ENCODE measurements at places on chromosomes 2 and 18. TPM values are rescaled to one million over a fixed set of nuclear protein-coding genes. Genes with fewer than 3 reads are reported as not detected.

DNA sequence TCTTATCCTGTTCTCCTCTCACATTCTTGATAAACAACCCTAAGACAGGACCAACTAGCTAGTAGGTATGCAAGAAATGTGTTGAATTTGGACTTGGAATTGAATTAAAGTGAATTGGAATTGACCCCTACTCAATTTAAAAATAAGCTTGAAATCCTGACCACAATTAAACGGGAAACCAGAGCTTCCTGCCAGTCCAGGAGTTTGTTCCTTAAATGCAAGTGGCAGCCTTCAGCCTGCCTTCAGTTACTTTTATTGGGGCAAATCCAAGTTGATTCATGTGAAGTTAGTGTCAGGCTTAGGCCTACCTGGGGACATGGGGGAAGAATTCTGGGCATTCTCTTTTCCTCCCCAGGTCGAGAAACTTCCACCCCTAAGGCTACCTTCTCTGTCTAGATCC lies 457.6 kb downstream of the BCL11A start:
- DNase-seq = no peak
- H3K4me1 ChIP-seq = no peaks in the 10 kb centered on the region
- no peaks in the 10 kb centered on the region for H3K27me3 ChIP-seq
- no peaks in the 10 kb centered on the region for H3K36me3 ChIP-seq

- no peak for DNase-seq
- H3K27ac ChIP-seq = no peak overlapping the region
- peaks cover 1% of the 10 kb centered on the region for H3K4me1 ChIP-seq
- no peak overlapping the region for H3K4me3 ChIP-seq
- no peaks in the 10 kb centered on the region for H3K27me3 ChIP-seq
Measured at GRCh38 chr2:12120281-12121150, 374.1 kb downstream of the LPIN1 start.

- no peaks in the 10 kb centered on the region for H3K4me1 ChIP-seq
- no peak overlapping the region for H3K27ac ChIP-seq
Measured at GRCh38 chr2:126879348-126880298, 19.1 kb upstream of the TEX51 start.

DNA sequence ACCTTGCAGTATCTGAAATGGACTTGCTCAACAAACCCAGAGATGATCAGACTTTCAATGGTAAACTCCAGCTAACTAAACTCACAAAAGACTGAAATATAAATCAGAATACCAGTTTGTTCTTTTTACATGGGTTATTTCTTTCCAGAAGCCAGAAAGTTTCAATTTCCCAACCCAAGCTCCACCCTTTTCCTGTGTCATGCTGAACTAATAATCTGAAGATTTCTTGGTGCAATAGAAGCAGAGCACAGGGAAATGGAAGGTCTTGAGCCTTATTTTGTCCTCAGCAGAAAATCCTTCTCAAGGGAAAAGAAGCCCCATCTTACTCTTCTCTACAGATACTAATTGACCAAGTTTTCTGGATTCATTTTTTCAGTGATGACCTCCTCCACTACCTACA lies 93.3 kb upstream of the PAPOLG start:
- H3K4me3 ChIP-seq = no peak overlapping the region
- H3K4me1 ChIP-seq = no peaks in the 10 kb centered on the region
- H3K36me3 ChIP-seq = no peaks in the 10 kb centered on the region
- no peaks in the 10 kb centered on the region for H3K27me3 ChIP-seq
- no peak for DNase-seq
- no peak overlapping the region for H3K27ac ChIP-seq

DNA sequence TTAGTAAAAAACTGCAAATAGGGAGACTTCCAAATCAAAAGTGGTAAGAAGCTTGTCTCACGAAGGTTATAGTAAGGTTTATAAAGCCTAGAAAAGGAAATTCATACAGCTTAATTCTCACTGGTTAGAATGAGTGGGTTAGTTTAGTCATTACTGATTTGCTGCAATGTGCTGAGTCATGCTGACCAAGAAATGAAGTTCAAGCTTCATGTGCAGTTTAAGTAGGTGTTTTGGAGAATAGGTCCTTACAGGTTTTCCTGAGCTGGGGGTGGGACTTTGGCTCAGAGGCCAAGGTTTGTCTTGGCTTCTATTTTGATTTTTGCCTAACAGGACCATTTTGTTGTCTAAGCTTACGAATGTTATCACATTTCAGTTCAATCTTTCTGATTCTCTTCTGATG lies 15.1 kb downstream of the CLIP4 start:
- no peak overlapping the region for H3K4me3 ChIP-seq
- no peak for DNase-seq
- no peaks in the 10 kb centered on the region for H3K27me3 ChIP-seq
- peaks cover 2% of the 10 kb centered on the region for H3K4me1 ChIP-seq

- no peak overlapping the region for H3K27ac ChIP-seq
- no peaks in the 10 kb centered on the region for H3K27me3 ChIP-seq
- no peaks in the 10 kb centered on the region for H3K36me3 ChIP-seq
- no peak overlapping the region for H3K4me3 ChIP-seq
- no peaks in the 10 kb centered on the region for H3K4me1 ChIP-seq
- peak; percentile 79 for DNase-seq
Measured at GRCh38 chr2:7692657-7693161, 775.5 kb downstream of the RNF144A start.

DNA sequence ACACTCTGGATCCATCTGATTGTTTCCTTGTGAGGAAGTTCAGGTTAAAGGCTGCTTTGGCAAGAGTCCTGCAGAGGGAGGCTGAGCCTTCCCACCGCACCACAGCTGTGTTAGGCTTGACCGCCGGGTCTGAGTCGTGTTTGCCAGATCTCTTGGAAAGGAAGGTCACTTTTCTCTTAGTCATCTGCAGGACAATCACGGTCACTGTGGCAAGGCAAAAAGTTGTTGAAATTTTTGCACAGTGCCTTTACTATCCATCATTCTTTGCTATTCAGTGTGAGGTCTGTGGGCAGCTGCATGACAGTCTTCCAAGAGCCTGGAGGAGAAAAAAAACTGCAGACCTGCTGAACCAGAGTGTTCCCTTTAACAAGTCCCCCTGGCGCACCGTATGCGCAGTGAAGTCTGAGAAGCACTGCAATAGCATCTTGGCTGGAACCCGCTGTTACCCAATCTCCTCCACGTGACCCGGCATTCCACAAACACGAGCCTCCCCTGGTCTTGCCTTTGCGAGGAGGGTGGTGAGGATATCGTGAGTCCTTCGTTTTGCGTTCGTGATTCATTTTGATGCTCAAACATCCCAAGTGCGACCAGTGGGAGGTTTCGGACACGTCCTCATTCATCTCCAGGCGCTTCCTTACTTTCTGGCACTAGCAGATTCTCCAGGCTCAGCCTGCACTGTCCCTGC lies 23.0 kb downstream of the BIN1 start:
- H3K4me3 ChIP-seq = no peak overlapping the region
- H3K27ac ChIP-seq = no peak overlapping the region
- DNase-seq = peak; percentile 85

DNA sequence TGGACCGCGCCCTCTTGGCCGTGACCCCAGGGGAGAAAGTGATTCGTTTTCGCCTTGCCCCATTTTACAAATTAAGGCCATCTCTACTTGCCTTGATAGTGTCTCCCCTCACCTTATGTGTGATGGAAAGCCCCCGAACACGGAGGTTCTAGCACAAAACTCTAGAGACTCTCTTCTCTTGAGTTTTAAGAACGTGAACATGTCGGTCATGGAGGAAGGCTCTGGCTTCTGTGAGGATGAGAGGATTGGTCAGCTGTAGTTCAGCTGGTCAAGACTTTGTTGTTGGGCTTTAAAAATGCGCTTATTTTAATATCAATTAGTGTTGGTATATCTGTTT lies 828 bp downstream of the DYNC1I2 start:
- peak overlapping the region; percentile 59 for H3K27ac ChIP-seq
- no peaks in the 10 kb centered on the region for H3K4me1 ChIP-seq
- H3K36me3 ChIP-seq = no peaks in the 10 kb centered on the region
- no peak for DNase-seq
- H3K27me3 ChIP-seq = no peaks in the 10 kb centered on the region

Gene GDF7
- total RNA-seq = 15.9 TPM

DNA sequence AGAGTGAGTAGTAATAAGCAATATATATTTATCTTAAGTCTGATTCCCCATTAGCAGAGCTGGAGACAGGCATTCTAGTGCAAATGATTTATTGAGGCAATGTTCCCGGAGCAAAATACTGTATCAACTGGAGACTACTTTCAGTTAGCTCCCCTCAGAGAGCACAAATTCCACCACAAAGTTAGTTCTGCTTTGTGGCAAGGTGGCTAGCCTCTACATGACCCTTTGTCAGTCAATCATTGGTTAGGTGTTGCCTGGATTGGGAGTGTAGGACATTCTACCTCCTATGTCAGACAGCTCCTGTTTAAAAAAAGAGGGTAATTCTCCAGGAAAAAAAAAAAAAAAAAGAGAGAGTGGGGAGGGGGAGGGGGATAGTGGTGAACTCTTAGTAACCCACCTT lies 402.2 kb downstream of the NR4A2 start:
- H3K27ac ChIP-seq = no peak overlapping the region
- no peaks in the 10 kb centered on the region for H3K27me3 ChIP-seq
- no peak overlapping the region for H3K4me3 ChIP-seq
- no peaks in the 10 kb centered on the region for H3K4me1 ChIP-seq
- H3K36me3 ChIP-seq = no peaks in the 10 kb centered on the region
